ENCODE measurements at places on chromosomes 2 and 18. TPM values are rescaled to one million over a fixed set of nuclear protein-coding genes. Genes with fewer than 3 reads are reported as not detected.

GRCh38 chr2:113977660-113978523 is 88.0 kb downstream of the ACTR3 start:
- DNase-seq = no peak

GRCh38 chr2:29253-29652 is 17.1 kb downstream of the FAM110C start:
- DNase-seq = no peak

The GAREM1 gene
- total RNA-seq = 10.0 TPM

The SERPINB3 gene
- total RNA-seq = not detected

DNA sequence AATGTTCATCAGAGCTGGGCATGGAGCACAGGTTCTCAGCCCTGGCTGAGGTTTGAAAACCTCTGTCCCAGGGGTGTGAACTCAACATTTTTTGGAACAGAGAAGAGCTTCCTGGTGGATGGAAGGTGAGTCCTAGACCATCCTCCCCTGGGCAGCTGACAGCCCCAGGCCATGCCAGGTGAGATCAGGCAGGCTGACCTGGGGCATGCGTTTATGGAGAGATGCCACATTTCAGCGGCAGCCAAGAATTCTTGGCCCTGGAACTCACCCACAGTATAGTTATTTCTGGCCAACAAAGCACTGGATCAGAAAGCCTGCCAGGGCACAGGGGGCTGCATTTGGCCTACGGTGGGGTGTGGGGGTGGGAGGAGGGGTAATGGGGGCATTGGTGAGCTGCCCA is 83.8 kb downstream of the EDAR start:
- DNase-seq = no peak

- no peak for DNase-seq
Measured at GRCh38 chr2:145598434-145598833, 1078.5 kb upstream of the ZEB2 start.

DNA sequence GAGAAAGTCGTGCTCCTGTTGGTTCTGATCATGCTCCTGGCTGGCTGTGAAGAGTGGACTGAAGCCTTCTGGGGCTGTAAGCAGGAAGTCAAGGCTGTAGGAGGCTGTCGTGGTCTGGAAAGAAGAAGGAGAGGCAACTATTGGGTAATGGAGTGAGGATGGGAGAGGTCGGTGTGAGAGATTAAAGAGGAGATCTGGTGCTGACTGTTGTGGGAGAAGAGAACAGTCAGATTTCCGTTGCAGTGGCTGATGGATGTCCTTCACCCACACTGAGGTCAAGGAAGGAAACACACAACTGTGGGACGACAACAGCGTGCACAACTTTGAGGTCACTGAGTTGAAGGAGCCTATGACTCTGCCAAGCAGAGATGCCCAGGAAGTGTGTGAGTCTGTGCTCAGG is 2.8 kb upstream of the PSMD1 start:
- DNase-seq = no peak

The FAM124B gene
- total RNA-seq = 1.9 TPM

GRCh38 chr2:97936199-97936598 is 59.5 kb downstream of the TMEM131 start:
- DNase-seq = no peak

DNA sequence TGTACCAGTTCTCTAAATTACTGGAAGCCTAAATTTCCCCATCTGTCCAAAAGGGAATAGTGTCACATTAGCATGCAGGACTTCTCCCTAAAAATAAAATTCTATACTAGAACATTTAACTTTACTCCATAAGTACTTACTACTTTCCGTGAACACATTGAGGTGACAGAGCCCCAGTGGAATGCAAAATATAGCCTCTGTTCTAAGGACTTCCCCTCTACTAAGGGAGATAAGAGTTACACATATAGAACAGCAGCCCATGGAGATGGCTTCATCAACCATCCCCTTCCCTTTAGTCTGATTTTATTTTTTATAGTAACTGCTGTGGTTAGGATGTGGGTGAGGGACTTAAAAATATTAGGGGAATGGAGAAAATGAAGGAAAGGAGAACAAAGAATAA is 68.9 kb upstream of the STPG4 start:
- DNase-seq = no peak

- no peak for DNase-seq
Measured at GRCh38 chr18:6793455-6793854, 63.9 kb downstream of the ARHGAP28 start.

The FER1L5 gene
- total RNA-seq = 0.08 TPM

DNA sequence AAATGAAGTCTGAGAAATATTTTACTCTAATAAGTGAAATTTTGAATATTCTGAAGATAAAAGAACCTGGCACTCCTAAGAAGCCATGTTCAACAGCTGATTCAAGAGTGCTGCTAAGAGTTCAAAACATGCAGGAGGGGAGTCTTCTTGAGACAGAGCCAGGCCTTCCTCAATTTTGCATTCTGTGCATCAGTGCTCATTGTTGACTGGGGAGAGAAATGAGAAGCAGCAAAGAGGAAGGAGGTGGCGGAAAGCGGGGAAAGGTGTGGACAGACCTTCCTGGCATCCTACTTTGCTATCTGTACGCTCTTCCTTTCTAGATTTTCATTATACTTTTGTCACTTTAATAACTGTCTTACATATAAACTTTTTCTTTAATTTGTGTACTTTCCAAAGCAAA is 29.7 kb upstream of the TXNDC2 start:
- no peak for DNase-seq

The UGT1A3 gene
- not detected for total RNA-seq

DNA sequence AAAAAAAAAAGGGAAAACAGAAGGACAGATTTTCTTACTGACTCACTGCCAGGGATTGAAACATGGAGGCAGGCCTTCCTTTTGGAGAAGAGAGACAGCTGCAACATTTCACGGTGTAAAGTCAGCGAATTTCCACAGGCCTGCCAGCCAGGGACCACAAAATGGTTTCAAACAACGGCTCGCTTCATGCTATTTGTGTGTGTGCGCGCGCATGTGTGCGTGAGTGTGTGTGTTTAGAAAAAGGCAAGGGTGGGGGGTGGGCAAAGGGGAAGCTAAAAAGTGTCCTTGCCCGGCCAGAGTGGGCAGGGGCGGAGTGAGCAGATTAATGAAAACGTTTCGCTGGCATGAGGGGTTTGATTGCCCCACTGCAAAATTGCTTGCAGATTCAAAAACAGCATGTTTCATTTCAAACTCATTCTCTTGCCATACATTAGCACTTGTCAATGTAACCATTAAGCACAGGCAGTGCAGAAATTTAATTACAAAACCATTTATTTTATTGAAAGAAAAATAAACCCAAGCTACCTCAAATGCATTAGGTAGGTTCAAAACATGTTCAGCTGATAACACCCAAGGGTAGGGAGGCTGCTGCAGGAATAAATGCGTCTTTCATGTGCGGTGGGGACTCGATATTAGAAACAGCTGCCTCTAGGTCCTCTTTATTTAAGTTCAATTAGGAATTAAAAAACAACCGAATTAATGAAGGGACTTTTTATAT is 182.1 kb upstream of the SIX2 start:
- no peak for DNase-seq

The CCDC141 gene
- 162 TPM for total RNA-seq

The CFC1 gene
- total RNA-seq = not detected

The IL1R2 gene
- 1.0 TPM for total RNA-seq

GRCh38 chr2:231380991-231381847 is 14.3 kb upstream of the B3GNT7 start:
- DNase-seq = no peak

The CYRIA gene
- total RNA-seq = 3.7 TPM

DNA sequence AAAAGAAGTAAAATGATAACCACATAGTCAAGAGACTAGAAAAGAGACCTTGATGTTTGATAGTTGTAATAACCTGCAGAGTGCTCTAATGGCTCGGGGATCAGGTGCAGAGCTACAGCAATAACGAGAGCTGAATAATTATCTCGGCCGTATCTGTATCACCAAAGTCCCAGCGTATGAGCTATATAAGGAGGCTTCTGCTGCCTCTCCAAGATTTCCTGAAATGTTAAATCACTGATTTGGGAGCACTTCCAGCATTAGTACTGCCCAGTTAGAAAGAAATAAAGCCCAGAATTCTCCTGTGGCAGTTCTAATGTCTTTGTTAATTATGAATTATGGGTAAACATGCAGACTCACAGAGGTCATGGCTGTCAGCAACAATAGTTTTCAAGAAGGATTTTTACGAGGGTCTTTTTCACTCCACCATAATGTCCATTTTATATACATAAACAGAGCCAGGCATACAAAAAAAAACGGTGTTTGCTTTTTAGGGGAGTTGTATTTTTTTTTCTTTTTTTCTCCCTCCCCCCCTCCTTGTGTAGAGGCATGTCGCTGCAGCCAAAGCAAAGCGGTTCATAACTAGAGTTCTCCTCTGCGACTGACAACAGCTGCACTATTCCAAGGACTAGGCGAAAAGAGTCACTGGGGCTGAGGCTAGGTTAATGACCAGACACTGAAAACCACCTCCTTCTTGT is 168.3 kb upstream of the VRK2 start:
- no peak for DNase-seq

DNA sequence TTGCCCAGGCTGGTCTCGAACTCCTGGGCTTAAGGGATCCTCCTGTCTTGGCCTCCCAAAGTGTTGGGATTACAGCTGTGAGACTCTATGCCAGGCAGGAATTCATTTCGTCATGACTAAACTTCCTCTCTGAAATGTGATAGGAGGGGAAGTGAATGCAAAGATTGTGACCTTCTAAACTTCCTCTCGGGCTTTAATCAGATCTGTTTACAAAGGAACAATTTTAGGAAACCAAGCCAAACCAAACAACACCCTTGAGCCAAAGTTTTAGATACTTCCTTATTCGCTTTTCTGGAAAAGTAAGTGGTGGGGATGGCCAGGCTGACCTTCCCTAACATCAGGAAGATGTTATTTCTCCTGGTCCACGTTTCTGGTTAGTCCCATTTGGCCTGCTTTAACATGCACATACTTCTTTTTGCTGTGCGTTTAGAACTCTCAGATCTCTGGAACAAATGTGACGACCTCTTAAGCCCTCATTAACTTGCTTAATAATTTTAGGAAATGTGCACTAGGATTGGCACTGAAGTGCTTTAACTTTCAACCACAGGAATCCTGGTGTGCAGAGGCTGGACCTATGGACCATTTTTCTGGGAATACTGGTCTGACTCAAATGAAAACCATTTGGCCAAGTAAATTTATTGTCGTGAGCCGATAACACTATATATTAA is 33.2 kb upstream of the YES1 start:
- DNase-seq = no peak

DNA sequence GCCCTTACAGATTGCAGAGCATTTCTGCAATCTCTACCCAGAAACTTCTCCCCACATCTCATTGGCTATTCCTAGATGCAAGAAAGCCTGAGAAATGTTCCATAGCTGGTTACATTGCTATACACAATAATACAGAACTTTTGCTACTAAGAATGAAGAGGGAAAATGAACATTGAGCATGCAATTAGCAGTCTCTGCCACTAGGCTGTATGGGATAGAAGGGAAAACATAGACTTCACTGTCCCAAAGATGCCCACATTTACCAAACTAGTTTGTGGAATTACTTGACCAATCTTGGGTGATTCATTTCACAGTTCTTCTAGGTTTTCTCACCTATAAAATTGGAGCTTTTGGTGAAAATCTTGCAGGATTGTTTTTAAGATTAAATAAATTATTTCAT is 265.7 kb upstream of the NT5C1B start:
- no peak for DNase-seq

The SALL3 gene
- total RNA-seq = 0.30 TPM

DNA sequence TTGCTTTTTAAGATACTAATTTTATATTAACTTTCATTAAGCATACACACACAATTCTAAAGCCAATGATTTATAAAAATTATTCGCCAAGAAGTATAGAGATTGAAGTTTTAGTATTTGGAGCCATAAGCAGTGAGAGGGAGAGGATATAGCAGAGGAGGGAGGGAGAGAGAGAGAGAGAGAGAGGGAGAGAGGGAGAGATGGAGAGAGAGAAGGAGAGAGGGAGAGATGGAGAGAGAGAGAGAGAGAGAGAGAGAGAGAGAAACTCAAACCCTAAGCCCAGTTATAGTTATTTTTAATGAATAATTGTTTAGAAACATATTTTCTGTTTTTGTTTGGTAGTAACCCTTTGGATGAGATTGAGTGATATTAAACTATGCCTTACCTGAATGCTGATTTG is 5.3 kb downstream of the TWIST2 start:
- no peak for DNase-seq

DNA sequence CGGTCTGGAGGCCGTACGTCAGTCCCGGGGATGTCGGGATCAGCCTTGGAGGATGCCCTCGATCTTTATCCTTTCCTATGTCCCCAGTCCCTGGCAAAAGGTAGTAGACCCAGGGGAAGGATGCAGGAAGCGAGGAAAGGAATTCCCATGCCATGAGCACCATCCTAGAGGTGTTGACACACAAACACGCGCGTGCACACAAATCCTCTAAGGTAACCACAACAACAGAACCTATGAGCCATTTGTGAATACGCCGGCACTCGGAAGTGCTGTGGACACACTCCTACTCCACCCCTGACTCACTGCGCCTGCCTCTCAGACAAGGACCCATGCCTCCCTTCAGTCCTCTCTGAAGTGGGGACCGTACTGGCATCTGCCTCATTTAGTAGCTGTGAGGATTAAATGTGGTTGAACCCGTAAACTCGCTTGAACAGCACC is 11.3 kb upstream of the MLPH start:
- no peak for DNase-seq

The TGFA gene
- total RNA-seq = 0.73 TPM

The CNGA3 gene
- total RNA-seq = not detected

DNA sequence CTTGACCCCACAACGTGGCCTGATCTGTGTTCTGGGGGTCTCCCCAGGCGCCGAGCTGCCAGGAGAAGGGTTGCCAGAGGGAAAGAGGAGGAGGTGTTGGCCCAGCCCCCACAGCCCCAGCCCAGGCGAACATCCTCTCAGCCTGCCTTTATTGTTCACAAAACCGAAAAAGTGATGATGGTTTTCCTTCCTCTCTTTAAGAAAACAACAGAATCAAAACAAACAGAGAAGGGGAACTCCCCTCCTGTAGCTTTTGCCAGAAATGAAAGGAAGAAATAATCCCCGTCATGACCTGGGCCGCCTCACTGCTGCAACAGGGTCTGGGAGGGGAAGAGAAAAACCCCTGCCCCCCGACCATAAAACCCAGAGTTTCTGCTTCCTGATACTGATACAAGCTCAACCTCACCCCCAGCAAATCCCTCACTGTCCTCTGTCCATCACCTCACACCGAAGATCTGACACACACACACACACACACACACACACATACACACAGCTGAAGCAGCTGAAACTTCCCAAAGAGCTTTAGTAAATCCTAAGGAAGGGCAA is 52.0 kb downstream of the ZFP36L2 start:
- DNase-seq = peak; percentile 85

GRCh38 chr2:127575941-127576432 is 40.5 kb downstream of the MYO7B start:
- no peak for DNase-seq

- DNase-seq = no peak
Measured at GRCh38 chr2:179991344-179991743, 15.8 kb downstream of the CWC22 start.

GRCh38 chr2:206955253-206955652 is 15.9 kb downstream of the CPO start:
- no peak for DNase-seq
